ENCODE measurements at places on chromosomes 1 and 21. TPM values are rescaled to one million over a fixed set of nuclear protein-coding genes. Genes with fewer than 3 reads are reported as not detected.

AIM2 gene
- 1.9 TPM for total RNA-seq

- DNase-seq, result no peak
These were observed 23.8 kb downstream of the TMCC2 start for GRCh38 chr1:205251576-205251975.

DNA sequence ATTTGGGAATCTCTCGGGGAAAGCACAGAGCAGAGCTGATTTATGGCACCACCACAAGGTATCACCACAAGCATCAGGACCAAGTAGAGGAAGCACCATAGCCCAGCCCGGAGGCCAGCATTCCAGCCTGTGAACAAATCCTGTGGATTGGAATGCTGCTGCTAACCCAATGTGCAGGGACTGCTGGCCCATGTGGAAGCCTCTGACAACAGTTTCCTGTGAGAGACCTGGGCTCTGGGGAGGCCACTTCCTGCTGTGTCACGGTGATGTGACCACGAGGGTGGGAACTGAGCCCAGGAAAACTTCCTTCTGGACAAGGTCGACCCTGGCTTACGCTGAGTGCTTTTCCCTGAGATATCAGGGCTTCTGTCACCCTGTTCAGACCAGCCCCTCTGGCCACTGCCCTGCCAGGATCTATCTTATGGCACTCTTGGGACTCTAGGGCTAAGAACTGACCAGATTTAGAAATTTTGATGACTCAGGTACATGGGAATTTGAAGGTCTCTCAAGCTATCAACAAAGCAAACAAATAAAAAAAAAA lies 88.3 kb upstream of the NGF start:
- DNase-seq, result peak; percentile 26

DNA sequence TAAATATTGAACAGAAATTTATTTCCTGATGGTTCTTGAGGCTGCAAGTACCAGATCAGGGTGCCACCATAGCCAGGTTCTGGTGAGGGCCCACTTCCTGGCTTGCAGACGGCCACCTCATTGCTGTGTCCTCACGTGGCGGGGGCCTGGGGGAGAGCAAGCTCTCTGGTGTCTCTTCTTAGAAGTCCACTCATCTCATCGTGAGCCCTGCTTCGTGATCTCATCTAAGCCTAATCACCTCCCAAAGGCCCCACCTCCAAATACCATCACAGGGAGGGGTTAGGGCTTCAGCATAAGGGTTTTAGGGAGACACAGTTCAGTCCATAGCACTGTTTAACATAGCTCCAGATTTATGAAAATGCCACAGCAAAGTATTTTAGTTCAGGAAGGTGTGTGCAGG lies 119.7 kb downstream of the PRDM2 start:
- peak; percentile 9 for DNase-seq

HOOK1 gene
- total RNA-seq, result 20.1 TPM

CREB3L4 gene
- total RNA-seq, result 22.2 TPM

FCRL5 gene
- 1.1 TPM for total RNA-seq

GRCh38 chr1:190124068-190124467 lies 353.6 kb downstream of the BRINP3 start:
- no peak for DNase-seq
